ENCODE measurements at places on chromosomes 4 and X.

DNA sequence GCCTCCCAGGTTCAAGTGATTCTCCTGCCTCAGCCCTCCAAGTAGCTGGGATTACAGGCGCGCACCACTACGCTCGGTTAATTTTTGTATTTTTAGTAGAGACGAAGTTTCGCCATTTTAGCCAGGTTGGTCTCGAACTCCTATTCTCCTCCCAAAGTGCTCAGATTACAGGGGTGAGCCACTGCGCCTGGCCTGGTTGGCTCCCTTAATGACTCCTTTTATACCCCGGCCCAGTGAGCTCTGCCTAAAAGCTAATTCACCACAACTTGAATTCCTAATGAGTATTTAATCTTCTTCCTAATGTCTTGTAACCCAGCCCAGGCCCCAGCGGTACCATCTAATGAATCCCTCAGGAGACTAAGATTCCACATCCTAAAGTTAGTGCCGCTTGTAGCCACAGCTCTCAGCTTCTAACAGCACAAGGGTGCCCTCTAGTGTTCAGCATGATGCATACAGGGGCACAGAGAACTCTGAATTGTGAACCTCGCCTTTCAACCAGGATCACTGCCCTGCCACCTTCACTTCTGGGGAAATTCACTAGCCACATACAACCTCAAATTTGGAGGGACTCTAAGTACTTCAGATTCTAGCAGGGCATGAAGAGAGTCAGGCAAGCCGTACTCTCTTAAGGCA lies 89.5 kb downstream of the OR13H1 start:
- peak; percentile 36 for DNase-seq

DNA sequence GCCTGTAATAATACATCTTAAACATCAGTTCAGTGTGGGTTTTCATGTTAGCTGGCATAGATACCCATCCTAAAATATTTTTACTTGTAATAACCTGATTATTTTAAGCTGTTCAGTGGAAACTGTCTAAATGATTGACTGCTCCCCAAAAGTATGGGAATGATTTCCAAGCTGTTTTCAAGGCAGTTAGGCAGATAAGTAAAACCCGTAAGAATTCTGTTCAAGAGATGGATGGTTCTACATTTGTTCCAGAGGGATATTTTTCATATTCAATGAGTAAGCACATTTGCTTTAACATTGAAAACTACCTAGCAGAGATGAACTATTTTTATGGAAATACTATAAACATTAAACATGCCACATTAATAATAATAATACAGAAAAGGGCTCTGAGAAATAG lies 161.1 kb downstream of the UNC5C start:
- no peak for DNase-seq

- DNase-seq, result peak; percentile 23
These were observed 124.6 kb upstream of the ACSL4 start for GRCh38 chrX:109857584-109858228.

DNA sequence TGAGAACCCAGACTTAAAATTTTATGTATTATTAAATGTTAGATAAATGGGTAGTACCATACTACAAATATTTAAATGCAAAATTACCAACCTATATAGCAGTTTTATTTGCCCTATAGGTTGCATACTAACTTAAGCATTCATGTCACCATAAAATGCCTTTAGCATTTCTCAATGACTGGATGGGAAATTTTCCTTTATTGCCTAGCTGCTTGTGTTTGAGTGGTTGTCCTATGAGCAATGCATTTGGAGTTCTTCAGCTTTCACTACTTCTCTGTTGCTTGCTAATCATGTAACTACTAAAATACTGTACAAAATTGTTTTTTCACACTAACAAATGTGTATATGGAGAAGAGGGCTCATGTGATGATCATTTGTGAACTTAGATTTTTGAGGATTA lies 44.2 kb upstream of the CEP135 start:
- DNase-seq, result peak; percentile 21

- DNase-seq, result no peak
These were observed 424.2 kb downstream of the KLHL4 start for GRCh38 chrX:87941841-87942240.

GRCh38 chrX:84187533-84188319 lies at the start of gene RPS6KA6:
Gene RPS6KA6 (minus strand): TSS chrX:84188199. CDS start chrX:84187899, 300 bp downstream.
- DNase-seq, result peak; percentile 18

DNA sequence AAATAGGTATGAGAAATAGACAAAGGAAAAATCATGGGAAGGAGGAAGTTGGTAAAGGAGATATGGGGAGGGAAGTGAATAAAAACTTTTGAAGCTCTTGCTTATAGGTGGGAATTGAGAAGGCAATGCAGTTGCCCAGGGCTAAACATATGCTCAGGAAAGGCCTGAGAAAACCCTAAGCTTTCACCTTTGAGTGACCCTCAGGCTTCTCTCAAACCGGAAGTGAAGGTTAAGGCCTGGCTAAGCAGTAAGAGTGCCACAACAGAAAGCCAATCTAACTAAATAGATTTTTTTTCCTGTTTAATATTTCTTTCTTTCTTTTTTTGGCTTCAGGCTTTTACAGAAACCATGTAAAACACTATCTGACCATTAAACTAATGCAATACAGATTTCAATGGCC lies 69.5 kb upstream of the GABRA3 start:
- DNase-seq, result no peak

- no peak for DNase-seq
These were observed 3.9 kb downstream of the ARSJ start for GRCh38 chr4:113975578-113975977.

DNA sequence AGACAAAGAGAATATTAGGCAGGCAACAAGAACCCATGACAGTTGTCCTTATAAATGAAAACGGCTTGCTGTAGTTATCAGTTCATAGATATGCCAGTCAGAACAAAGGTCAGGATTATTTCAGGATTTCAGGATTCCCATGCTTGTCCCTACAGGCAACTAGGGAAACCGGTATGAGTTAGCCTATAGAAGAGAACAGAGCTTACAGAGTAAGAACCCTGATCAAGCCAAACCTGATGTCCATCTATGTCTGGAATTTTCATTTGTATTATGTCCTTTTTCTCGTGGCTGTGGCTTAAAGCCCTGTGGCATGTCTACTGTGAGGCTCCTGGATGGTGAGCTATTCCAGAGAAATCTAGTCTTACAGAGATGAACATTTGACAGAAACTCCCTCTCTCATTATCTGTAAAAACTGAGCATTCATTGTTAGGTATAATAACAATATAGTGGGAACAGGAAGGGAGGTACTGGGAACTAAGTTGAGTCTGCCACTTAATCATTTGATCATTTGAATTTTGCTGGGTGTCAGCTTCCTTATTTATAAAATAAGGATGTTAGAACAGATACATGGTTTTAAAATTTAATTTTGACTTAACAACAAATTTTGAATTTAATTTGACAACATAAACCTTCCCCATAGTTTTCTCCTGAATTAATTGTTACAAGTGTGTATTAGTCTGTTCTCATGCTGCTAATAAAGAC lies 129.5 kb upstream of the KLF3 start:
- DNase-seq, result no peak

DNA sequence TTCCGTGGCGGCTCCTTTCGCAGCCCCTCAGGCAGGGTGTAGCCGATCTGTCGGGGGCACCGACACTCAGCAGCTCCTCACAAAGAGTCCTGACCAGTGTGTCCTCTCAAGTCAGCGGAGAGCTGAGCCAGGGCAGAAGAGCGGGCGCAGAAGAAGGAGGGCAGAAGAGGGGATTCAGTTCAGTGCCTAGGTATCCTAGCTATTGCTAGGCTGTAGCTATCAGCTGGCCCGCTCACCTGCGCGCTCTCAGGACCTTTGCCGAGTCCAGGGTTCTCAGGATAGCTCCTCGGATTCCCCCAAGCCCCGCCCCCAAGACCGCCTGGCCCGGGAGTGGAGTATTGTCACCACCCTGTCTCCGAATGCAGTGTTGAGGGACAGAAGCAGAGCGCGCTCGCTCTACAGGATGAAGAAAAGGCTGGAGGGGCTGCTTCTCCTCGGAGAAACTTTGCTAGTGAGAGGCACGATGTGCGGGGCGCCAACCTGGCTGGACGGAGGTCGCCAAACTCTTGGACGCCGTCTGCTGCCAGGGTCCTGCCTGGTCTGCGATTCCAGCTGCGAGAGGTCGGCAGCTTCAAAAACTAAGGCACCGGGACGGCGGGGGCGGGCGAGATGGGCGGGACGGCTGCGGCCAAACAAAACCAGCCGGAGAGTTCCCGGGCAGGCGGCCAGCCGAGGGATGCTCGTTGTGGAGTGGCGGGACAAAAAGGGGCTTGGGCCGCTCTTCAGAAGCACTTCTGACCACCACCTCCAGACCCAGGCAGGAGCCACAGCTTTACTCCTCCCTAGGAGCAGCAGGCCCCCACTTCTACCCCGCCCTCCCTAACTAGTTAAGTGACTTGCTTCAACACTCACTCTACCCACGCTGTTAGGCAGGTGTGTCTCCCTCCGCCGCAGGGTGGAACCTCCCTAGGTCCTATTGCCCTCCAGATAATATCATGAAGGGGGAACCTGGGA lies at the start of gene XKRX:
XKRX (minus strand) TSS at position 258 of the 954 bp plus-strand sequence. CDS start 613 bp downstream, outside the sequence.
- no peak for DNase-seq

- DNase-seq, result no peak
These were observed 56.5 kb upstream of the NKX1-1 start for GRCh38 chr4:1462768-1463075.

- no peak for DNase-seq
These were observed 89.3 kb downstream of the SH2D1A start for GRCh38 chrX:124435616-124436015.

- no peak for DNase-seq
These were observed 403.2 kb upstream of the RASGEF1B start for GRCh38 chr4:81874661-81875515.

All from fibroblast of skin of right quadriceps (primary cell).